ENCODE measurements at places on chromosomes 5 and 9.

DNA sequence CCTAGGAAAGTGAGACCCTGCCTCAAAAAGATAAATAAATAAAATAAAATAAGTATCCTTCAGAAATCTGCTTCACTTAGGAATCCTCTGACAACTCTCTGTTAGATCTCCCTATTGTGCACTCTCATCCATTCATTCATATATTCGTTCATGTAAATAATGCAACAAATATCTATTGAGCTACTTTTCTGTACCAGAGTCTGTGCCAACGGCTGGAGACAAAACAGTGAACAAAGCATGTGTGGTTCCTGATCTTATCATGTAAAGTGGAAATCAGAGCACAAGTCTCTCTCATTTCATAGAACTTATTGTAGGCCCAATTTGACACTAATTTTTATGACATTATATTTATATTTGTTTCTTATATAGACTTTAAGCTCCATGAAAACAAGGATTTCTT is 40.3 kb upstream of the DAB2 start:
- no peak for DNase-seq

GRCh38 chr5:39502704-39503103 is 77.9 kb upstream of the DAB2 start:
- DNase-seq, result no peak

DNA sequence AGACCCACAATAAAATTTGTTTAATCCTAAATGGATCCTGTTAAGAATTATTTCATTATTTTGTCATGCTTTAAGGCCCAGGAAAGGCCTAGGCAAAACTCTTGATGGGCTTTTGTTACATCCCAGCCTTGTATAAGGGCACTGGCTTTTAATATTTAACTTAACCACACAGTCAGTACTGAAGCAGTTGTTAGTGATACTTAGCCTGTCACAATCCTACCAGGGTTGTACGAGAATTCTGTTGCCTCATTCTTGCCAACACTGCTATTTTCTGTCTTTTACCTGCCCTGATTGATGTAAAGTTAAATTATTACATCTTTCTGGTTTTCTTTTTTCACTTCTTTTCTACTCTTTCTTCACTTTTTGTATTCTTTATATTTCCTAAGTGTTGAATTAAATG is 10.9 kb downstream of the ZNF169 start:
- DNase-seq, result no peak

DNA sequence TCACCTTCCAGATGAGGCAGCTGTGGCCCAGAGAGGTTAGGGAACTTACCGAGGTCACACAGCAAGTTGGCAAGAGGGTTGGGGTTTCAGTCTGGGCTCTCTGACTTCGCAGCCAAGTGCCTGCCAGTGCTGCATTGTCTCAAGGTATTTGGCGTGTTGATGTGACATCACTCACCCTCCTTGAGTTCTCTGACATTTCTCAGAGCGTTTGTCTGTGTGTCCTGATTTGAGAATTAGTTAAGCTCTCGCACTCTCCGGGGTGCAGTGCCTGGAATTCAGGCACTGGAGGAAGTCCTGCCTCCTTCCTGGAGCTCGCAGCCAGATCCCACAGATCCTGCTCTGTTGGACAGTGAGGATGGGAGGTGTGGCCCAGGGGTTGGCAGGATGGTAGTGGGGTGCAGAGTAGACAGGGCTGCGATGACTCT is 25.7 kb downstream of the WWC1 start:
- no peak for DNase-seq

- no peak for DNase-seq
Observed at GRCh38 chr9:8332331-8332650, 532.7 kb upstream of the DMAC1 start.

- DNase-seq, result no peak
Observed at GRCh38 chr9:110337727-110338126, at the start of gene TXNDC8. TSS of gene TXNDC8 (minus strand) at chr9:110337863.

DNA sequence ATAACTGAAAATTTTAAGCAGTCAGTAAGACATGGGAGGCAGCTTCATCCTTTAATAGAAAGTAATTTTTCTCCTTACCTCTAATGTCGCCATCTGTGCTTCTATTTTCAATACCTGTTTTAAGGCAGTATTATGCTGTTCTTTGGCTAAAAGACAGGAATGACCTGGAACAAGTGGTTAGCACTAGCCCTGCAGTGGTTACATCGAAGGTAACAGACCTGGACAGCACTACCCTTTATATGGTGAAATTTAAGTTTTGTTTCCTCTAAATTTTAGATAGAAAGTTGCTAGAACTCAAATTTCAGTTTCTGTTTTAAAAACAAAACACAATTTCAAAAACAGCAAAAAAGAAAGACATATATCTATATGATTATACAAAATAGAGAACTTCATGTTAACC is 534.1 kb upstream of the CDH6 start:
- DNase-seq, result no peak

- no peak for DNase-seq
Observed at GRCh38 chr5:158033076-158033475, 174.1 kb upstream of the CLINT1 start.

Data from NCI-H526 (cell line).